ENCODE measurements at places on chromosomes 6 and 20.

DNA sequence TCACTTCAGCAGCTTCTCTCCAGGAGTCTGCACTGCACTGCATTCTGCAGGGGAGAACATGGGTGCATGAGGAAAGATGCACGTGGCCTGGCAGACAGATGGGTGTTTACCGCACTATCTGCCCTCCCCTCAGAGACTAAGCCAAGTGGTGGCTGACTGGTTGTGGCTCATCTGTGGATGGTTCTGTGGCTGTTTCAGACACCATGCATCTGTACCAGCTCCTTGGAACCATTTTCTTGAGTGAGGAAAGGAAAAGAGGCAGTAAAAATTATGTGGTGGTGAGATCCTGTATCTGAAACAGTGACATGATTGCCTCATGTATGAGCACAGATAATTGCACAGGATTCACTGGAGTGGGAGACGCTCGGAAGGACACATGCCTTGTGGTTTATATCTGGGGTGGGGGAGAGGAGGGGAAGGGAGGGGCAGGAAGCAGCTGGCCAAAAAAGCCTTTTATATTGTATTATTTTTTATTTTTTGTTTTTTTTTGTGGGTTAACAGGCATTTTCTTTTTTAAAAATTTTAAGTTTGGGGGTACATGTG lies 161.7 kb downstream of the ERMARD start:
- no peak for DNase-seq

GRCh38 chr6:138467901-138468300 lies 31.4 kb downstream of the NHSL1 start:
- no peak for DNase-seq

DNA sequence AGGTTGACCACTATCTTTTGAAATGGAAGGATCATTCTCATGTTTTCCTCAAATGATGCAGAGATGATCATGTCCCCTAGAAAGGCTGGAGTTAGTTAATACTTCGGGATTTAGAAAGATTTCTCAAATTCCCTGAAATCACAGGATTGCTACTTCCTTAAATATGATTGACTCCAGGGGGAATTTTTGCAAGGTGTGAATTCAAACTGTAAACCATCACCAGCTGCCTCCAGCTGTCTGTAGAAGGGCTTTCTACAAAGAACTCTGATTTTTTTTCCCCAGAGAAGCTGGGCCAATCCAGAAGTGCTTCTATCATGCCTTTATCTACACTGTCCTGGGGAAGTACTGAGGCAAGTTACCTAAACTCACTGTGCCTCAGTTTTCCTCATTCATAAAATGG lies 114.5 kb downstream of the EDN1 start:
- DNase-seq, result no peak

GRCh38 chr6:34349211-34349610 lies 43.3 kb downstream of the NUDT3 start:
- DNase-seq, result no peak

- DNase-seq, result no peak
These were observed 96.2 kb downstream of the EYA4 start for GRCh38 chr6:133337308-133337707.

DNA sequence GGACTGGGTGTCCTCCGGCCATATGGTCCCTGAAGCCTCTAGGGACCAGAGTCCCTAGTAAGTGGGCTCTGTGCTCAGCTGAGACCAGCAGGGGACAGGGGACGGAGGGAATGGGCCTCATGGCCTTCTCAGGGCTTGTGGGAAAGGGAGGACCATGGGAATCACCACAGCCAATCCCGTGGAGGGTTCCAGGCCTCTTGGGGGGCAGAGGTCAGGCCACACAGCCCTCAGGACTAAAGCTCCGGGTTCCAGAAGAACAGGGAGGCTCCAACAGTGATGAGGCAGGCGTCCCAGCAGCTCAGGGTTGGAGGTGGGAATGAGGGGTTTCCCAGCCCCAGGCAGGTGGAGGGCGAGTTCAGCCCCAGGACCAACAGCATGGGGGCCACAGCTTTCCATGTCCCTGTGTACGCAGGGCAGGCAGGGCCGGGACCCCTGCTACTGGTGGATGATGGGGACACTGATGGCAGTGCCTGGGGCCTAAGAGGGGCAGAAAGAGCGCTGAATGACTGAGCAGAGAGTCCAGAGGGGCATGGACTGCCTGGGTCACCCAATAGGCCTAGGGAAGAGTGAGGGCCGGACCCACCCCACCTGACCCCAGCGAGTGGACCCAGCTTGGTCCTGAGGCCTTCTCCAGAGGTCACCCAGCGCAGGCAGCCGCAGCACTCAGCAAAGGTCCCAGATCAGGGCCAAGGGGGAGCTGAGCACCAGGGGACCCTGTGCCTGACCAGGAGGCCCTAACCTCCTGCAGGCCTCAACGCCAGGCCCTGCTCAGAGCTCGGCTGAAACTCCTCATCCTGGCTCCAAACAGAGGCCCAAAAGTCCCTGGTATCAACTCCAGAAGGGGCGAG lies 8.8 kb downstream of the MYL9 start:
- no peak for DNase-seq

GRCh38 chr6:142443532-142443931 lies 141.7 kb downstream of the ADGRG6 start:
- DNase-seq, result no peak

GRCh38 chr6:122681705-122682104 lies 71.5 kb downstream of the PKIB start:
- no peak for DNase-seq

GRCh38 chr20:22285555-22285954 lies 298.8 kb downstream of the FOXA2 start:
- DNase-seq, result no peak

DNA sequence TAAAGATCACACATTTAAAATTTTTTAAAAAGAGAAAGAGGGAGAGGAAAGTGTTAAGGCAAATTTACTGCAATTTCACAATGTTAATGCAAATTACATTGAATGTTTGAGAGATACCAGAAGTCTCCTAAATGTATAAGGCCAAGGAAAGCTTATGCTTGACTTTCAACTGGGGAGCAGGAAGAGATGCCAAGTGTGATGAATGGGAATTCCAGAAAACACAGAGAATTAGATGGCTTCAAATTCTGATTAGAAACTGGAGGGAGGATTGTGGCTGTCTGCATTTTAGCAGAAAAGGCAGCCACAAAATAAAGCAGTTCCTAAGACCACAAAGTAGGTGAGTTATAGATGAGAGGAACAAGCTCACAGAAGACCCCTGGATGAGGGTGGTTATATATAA lies 328.3 kb upstream of the CITED2 start:
- DNase-seq, result no peak

Measured in HFF-Myc (cell line).